ENCODE measurements at places on chromosomes 3 and 15. TPM values are rescaled to one million over a fixed set of nuclear protein-coding genes. Genes with fewer than 3 reads are reported as not detected.

GNAT1 gene
- not detected for total RNA-seq

LRRC49 gene
- total RNA-seq = 1.6 TPM

GOLGA8J gene
- under 0.01 TPM for total RNA-seq

CPA3 gene
- 80.5 TPM for total RNA-seq

LYSMD4 gene
- 9.7 TPM for total RNA-seq

FGF7 gene
- total RNA-seq = under 0.01 TPM

ADCY5 gene
- total RNA-seq = under 0.01 TPM

PTPN9 gene
- 21.3 TPM for total RNA-seq

HTR3E gene
- not detected for total RNA-seq

EXD1 gene
- not detected for total RNA-seq

CHST13 gene
- total RNA-seq = 36.4 TPM

POPDC2 gene
- 0.54 TPM for total RNA-seq

ATP2C1 gene
- total RNA-seq = 68.9 TPM

STX19 gene
- total RNA-seq = not detected

HESX1 gene
- 2.2 TPM for total RNA-seq

ATP10A gene
- 9.7 TPM for total RNA-seq

FILIP1L gene
- 0.81 TPM for total RNA-seq

VEPH1 gene
- total RNA-seq = 0.27 TPM

Data from hematopoietic multipotent progenitor cell (in vitro differentiated cells).